ENCODE measurements at places on chromosomes 1 and 21.

DNA sequence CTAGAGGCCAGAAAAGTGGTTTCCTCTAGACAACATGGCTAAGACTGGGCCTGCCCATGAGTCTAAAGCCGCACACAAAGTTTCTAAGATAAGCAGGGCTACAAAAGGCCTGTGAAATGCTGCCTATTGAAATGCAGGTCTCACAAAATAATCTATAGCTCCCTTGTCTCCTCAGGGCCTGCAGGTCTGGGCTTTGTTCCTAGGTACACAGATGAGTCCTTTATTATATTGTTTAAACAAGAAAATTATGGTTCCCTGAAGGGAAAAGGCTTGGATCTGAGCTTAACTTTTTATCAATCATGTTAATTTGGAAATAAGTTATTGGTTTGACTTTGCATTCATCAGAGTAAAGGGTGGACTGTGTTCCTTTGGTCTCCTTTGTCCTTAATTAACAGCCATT, 413.4 kb upstream of the BEND5 start:
- DNase-seq, result no peak

- DNase-seq, result no peak
These were observed 364.5 kb upstream of the DUSP10 start for GRCh38 chr1:222106377-222106776.

GRCh38 chr1:226125097-226125630, 61.4 kb downstream of the ACBD3 start:
- DNase-seq, result peak; percentile 78

DNA sequence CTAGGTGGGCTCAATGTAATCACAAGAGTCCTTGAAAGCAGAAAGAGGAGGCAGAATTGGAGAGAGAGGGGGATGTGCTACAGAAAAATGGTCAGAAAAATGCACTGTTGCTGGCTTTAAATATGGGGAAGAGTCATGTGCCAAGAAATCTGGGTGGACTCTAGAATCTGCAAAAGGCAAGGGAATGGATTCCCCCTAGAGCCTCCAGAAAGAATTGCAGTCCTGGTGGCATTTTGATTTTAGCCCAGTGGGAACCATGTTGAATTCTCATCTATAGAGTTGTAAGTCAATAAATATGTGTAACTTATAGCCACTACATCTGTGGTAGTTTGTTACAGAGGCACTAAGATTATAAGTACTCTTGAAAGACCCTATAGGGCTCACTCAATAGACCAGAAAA, 210.3 kb downstream of the ASTN1 start:
- no peak for DNase-seq

DNA sequence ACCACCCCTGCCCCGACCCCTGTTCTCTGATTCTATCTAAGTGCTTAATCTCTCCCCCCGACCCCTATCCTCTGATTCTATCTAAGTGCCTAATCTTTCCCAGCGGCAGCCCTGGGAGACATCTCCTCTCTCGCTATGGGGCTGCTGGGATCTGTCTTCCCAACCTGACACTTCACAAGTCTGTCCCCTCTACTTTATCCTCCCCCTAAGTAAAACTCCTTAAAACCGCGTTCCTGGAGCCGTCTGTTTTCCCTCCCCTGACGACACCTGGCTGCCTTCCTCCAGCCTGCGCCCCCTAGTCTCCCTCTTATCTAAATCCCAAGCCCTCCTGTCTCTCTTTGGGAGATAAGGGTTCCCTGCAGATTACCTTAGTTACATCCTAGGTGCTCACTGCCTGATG, 30.5 kb downstream of the EPHB2 start:
- DNase-seq, result no peak

- no peak for DNase-seq
These were observed 2.1 kb downstream of the PTGS2 start for GRCh38 chr1:186678155-186678554.

DNA sequence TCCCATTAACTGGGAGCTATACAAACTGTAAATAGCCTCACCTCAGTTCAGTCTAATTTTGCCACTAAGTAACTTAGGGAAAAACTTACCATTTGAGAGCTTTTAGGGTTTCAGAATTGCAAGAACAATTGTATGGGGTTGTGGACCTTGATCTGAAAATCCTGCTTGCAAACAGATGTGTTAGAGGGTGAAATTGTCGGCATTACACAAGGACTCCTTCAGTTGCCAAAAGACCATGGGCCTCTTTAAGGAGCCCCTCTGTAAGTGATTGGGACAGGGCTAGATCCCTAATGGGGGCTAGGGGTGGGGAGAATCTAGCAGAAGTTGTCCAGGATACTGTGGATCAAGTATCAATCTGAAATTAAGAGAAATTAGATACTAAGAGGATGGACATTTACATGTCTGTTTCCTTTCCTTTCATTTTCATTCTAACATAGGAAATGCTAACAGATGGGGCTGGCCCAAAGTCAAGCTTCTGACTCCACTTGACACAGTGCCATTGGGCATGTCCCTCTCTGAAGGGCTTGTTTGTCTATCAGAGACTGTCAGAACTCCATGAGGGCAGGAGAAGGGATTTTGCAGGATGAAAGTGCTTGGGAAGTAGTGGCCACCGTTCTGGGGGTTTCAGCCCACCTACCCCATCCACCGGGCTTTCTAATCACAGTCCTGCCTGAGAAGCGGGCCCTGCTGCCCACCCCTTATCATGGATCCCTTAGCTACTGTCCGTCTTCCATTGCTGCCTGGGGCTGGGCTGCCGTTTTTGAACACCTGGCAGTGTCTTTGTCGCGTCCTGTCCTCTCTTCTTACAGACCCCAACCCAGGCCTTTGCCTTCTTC, 54.7 kb downstream of the STUM start:
- DNase-seq, result no peak

- no peak for DNase-seq
These were observed 3.6 kb downstream of the MAN1C1 start for GRCh38 chr1:25620211-25620610.

DNA sequence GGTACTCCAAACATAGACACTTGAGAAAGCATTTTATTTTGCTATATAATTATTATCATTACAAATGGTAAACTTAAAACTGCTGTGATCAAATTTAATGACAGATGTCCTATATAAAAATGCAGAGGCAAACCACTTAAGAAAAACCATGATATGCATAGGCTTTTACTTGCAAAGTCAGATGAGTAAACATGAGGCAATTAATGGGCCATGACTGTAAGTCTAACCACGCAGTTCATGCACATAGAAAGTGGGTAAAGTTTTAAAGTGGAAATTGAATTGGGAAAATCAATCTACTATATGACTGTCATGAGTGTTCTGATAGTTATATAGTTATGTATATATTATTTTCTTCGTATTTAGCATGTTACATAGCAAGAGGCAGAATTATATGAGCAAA, 219.2 kb downstream of the PTPRC start:
- no peak for DNase-seq

GRCh38 chr1:21270086-21270689, 20.1 kb downstream of the ECE1 start:
- DNase-seq, result peak; percentile 64

GRCh38 chr21:44892536-44893277, 19.2 kb upstream of the PTTG1IP start:
- DNase-seq, result peak; percentile 53

GRCh38 chr1:186982116-186982515, 153.4 kb downstream of the PLA2G4A start:
- no peak for DNase-seq

DNA sequence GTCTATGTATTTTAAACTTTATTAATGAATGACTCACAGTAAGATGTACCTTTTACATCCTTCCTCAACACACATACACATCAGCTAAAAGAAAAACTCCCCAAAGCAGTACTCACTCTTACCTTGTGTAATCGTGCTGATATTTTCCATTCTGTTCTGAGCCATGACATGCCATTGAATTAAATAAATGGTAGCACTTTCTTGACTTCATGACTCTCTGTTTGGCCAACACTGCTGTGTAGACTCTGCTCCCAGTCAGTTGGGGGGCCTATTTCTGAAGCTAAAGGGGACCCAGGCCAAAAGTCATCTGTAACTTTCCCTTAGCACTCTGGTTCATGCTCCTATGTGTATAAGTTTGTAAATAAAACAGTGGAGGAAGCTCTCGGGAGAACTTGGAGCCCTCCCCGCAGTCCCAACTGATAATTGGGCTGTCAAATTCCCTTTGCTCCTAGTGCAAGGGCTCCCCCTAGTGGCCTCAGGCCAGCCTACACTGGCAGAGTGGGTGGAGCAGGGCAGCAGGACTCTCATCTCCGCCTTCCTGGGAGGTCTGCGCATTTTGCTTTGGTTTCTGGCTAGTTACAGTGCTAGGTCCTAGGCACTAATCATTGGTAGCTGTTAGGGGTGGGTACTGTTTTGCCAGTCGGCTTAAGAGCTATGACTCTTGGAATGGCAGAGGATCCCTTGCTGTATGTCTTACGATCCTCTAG, 1.7 kb upstream of the FYB2 start:
- peak; percentile 6 for DNase-seq

DNA sequence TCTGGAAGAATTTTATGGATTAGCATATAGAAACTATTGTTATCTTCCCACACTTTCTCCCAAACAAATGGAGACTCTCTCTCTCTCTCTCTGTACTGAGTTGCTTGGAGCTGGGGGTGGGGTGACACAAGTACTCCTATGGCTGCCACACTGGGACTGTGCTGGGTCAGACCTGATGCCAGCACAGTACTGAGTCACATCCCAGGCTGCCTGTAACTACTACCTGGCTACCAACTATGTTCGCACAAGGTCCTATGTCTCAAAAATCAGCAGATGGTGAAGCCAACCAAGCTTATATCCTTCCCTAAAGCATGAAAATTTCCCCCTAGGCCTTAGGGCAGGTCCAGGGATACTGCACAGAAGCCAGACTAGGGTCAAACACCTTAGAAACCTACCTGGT, 66.6 kb downstream of the FAF1 start:
- DNase-seq, result no peak

- DNase-seq, result no peak
These were observed 21.0 kb upstream of the ERRFI1 start for GRCh38 chr1:8047112-8047511.

- DNase-seq, result no peak
These were observed 25.6 kb upstream of the CDC42BPA start for GRCh38 chr1:227343727-227344551.

DNA sequence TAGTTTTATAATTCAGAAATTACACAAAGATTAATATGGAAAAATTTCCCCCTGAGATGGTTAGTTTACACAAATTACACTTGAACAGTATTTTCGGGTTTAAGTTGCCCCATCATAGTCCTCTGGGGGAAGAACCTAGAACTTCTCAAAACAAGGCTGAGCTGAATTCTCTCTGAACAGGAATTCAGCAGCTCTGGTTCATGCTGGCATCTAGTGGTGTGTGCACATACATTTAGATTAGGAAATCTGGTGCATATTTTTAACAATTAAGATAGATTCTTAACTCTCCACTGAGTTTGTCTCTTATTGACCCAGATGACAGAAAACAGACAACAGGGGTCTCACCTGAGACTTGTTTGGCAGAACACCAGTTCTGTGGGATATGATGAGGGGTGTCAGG, 410.7 kb downstream of the DSCAM start:
- DNase-seq, result no peak

- DNase-seq, result no peak
These were observed 488 bp upstream of the ADAMTS1 start for GRCh38 chr21:26845759-26846035.

DNA sequence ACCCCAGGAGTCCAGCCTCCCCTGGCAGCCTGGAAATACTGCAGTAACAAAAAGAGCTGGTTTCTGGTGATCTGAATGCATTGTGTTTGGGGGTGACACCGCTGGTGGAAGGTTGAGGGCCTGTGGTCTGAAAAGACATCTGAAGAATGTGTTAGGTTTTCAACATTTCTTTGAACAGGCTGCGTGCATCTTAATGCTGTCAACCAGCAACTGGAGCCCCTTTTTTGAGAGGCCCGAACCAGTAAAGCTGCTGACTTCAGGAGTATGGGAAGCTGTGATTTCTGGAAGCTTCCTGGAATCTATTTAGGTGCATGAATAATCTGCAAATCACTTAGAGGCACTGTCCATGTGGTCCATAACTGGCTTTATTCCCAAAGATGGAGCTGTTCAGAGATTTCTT, 17.0 kb downstream of the ATP5PO start:
- no peak for DNase-seq

DNA sequence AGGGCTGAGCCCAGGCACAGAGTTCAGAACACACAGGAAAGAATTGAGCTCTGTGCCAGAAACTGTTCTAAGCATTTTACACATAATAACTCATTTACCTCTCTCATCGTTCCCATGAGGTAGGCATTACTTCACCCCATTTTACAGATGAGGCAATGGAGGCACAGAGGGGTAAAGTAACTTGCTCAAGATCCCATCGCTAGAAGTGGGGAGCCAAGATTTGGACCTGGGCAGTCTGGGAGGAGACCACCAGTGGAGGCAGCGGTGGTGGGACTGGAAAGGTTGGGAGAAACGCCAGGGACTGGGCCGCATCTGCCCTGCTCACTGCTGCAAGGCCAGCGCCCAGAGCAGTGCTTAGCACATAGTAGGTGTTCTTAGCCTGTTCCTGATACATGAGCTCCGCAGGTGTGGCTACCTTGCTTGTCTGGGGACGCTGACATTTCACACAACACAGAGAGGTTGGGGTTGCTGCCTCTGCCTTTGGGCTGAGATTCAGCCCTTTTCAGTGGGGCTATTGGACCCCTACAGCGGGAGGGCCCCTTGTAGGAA, 27.8 kb upstream of the EPS8L3 start:
- no peak for DNase-seq

DNA sequence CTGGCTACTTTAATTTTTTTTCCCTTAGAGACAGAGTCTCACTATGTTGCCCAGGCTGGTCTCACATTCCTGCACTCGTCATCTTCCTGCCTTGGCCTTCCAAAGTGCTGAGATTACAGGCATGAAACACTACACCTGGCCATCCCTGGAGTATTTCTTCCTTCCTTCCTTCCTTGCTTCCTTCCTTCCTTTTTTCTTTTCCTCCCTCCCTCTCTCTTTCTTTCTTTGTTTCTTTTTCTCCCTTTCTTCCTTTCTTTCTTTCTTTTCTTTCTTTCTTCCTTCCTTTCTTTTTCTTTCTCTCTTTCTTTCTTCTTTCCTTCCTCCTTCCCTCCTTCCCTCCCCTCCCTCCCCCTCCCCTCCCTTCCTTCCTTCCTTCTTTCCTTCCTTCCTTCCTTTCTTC, 46.4 kb upstream of the PM20D1 start:
- no peak for DNase-seq

GRCh38 chr1:104874044-104874443, 1124.3 kb downstream of the AMY1C start:
- no peak for DNase-seq

GRCh38 chr1:192952646-192953045, 106.5 kb downstream of the UCHL5 start:
- DNase-seq, result no peak

- DNase-seq, result no peak
These were observed 181.1 kb downstream of the FCRL5 start for GRCh38 chr1:157371221-157371620.

DNA sequence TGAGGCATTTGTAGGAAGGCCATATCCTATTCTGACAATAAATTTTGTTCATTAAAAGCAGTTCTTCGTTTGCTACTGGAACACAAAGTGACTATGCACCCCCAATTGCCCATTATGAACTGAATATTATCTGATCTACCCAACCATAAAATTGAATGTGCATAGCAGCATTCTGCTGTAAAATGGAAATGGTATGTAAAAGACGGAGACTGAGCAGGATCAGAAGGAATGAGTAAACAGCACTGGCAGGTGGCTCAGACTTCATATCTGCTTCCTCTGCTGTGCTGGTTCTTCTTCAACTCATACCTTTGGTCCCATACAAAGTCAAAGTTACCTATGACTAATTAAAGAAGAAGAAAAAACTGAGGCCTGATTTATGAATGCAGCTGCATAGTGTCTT, 339.5 kb downstream of the PLA2G4A start:
- no peak for DNase-seq

- no peak for DNase-seq
These were observed 166.8 kb downstream of the PTPRC start for GRCh38 chr1:198805498-198806151.
